Posterior cingulate gyrus (tissue), 11 donors: ENCODE measurements at places on chromosomes 2 and 18.
A peak's percentile ranks its signal among the peaks of the same experiment; 100 is the strongest.

DNA sequence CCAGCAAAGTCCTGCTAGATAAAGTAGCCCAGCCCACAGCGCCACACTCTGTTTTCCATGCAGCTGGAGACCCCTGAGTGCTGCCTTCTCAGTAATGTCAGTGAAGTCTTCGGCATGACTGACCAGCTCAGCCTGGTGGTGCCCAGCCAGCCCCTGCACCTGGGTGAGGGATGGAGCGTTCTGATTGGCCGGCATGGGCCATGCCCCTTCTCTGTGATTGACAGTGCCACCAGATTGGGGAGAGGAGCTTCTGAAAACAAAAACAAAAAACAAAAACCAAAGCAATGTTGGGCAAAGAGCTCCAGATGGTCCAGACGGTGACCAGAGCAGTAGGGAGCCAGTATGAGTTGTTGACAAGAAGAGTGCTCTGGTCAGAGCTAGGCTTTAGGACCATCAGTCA, 122.6 kb downstream of the DYSF start:
- peak; percentile 50 for DNase-seq

DNA sequence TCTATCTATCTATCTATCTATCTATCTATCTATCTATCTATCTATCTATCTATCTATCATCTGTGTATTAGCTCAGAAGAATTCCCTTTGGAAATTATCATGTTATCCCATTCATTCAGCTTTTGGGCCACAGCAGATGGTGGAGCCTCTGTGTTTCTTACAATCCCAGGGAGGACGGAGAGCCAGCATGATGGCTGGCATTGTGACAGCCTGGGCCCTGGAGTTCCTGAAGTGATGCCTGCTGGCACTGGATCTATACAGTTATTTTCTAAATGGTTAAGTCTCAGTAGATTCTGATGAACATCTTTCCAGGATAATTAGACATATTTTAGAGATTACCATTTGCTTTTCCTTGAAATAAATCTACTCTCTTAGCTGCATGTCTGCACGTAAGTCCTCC, 385.4 kb upstream of the NXPH2 start:
- peak; percentile 70 for DNase-seq

- DNase-seq = no peak
Measured at GRCh38 chr18:52667463-52668065, 327.6 kb downstream of the DCC start.

- peak; percentile 52 for DNase-seq
Measured at GRCh38 chr2:226088366-226088674, 688.8 kb downstream of the NYAP2 start.

DNA sequence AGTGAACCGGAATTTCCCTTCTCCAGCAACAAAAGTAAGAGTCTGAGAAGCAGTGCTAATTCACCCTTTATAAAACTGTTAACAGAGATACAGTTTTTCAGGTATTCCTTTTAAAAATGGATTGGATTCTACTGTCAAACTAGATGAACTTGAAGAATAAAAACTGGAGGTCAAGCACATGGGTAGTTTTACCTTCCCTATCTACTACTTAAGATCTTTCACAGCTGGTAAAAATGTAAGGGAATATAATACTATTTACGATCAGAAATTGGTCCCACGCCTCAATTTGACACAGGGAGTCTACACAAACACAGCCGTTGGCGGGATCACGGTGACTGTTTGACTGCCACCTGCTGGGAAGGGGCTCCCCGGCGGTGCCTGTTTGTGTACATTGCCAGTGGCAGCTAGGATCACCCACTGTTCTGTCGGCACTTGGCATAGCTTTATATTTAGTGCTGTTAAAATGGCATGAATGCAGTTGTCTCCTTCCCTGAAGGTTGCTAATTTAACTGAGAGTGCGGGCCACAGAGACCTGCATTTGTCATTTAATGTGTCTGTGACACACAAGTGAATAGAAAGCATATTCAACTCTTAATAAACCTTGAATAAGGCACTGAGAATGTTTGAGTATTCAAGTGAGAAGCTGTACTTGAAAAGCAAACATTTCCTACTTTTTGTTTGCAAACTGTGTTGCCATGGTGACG, 59.5 kb downstream of the ABCG8 start:
- DNase-seq = peak; percentile 25

DNA sequence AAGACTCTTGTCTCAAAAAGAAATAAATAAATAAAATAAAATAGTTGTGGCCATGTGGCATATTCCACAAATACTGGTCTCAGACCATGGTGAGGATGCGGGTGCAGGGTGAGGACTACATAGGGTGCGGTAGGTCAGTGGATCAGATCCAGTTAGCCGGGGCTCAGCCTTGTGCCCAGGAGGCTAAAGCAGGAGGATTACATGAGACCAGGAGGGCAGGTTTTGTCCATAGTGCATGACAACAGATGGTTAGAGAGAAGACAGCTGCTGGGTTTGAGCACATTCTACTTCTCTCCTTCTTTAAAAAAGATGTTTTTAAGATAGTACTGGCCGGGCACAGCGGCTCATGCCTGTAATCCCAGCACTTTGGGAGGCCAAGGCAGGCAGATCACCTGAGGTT, 12.8 kb upstream of the PSD4 start:
- DNase-seq = no peak

- DNase-seq = no peak
Measured at GRCh38 chr2:64760128-64760527, 106.4 kb upstream of the SERTAD2 start.

GRCh38 chr18:500632-501405, at the start of gene COLEC12:
COLEC12 (minus strand) TSS chr18:500701; CDS start chr18:500514, 187 bp downstream.
- DNase-seq = peak; percentile 80

DNA sequence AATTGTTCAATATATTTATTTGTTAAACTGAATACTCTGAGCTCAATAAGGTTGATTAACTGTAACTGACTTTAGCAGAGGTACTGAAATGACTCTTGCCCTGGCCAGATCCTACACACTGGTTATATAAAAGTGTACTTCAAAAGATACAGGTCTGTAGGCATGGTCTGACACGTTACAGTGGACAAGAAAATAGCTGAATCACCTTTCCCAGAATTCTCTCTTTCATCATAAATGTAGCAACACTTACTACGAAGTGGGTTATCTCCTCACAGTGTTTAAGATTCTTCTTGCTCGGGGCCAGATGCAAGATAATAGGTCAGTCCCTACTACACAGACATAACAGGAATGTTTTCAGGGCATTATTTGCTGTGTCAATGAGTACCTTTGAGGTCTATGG, 107.0 kb upstream of the ZC3H15 start:
- DNase-seq = no peak

- DNase-seq = peak; percentile 83
Measured at GRCh38 chr2:217248312-217248935, 388.6 kb upstream of the TNP1 start.

DNA sequence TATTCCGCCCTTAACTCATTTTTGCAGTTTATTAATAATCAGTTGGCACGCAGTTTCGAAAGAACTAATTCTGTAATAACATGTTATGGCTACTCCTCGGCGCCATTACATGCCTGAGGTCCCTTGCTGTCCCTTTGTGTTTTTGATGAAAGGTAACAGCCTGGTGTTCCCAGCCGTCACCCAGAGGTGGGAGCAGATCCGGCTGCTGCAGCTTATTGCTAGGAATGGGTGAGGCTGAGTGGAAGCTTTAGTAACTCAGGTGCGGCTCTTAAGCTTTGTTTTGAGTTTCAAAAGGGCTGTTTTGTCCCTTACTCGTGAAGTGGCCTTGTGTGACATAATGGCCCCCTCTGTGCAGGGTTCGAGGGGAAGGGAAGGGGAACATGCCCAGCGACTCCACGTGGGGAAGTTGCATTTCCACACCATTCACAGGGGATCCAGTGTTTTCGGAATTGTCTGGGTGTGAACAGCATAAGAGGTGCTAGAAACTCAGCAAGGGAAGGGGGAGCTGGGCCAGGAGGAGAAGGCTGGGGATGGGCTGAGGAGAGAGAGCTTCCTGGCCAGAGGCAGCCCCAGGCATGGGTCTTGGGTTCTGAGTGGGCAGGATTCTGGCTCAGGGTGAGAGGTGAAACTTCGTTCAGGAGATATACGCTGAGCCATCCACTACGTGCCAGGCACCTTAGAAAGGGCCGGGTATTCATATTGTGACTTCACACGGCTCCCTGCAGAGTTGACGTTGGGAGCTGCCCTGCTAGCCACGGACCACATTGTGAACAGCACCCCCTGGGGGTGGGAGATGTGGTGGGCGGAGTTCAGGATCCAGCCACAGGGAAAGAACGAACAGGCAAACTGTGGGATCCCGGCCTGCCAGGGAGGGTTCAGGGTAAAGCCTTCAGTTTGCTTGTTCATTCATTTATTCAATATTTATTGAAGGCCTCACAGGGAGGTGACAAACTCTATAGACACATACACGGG, 84.4 kb downstream of the TGOLN2 start:
- peak; percentile 71 for DNase-seq

- no peak for DNase-seq
Measured at GRCh38 chr2:147026664-147027295, 818.0 kb upstream of the ACVR2A start.

- no peak for DNase-seq
Measured at GRCh38 chr18:43917520-43917919, 640.2 kb upstream of the SYT4 start.

DNA sequence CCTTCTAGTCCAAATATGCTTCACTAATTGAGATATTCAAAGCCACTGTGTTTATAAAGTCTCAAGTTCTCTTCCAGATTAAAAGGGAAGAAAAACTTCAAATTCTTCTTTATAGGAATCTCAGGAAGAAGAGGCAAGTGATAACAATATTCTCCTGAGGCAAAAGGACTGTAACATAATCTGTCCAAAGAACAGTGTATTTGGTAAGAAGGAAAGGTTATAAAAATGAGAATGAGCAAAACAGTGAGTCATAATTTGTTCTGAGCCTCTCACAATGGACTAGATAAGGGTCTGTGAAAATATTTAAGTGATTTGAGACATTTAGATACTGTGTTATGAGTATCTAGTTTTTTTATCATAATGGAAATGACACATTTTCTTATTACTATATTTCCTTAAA, 44.3 kb downstream of the SNRPD1 start:
- no peak for DNase-seq

GRCh38 chr2:38218995-38219394, 143.0 kb upstream of the CYP1B1 start:
- DNase-seq = no peak

DNA sequence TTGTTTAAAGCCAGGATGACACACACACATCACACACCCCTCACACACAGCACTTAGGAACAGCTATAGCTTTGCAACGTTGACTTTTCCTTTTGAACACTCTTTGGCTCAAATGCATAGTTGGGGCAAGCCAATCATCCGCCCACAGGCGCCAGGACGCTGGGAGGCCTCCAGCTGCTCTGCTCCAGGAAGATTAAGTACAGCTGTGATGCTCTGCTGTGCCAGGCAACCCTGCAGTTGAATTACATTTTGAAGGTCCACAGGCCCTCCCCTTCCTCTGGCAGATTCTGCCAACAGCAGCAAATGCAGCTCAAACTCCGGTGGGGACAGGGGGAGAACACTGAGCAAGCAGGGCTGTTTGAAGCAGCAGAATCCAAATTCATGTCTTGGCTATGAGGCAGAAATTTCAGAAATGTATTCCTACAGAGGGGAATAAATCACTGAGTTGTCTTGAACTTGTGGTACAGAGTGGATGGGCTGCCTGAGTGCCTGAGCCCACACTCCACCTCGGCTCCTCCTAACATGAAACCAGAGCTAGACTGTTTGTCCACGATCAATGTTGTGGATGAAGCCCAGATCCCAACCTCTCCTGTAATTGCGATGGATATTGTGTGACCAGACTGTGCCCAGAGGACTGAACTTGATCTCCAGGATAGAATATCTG, 86.5 kb upstream of the PPP1CB start:
- DNase-seq = no peak

- no peak for DNase-seq
Measured at GRCh38 chr2:215811003-215811402, 202.3 kb downstream of the MREG start.

DNA sequence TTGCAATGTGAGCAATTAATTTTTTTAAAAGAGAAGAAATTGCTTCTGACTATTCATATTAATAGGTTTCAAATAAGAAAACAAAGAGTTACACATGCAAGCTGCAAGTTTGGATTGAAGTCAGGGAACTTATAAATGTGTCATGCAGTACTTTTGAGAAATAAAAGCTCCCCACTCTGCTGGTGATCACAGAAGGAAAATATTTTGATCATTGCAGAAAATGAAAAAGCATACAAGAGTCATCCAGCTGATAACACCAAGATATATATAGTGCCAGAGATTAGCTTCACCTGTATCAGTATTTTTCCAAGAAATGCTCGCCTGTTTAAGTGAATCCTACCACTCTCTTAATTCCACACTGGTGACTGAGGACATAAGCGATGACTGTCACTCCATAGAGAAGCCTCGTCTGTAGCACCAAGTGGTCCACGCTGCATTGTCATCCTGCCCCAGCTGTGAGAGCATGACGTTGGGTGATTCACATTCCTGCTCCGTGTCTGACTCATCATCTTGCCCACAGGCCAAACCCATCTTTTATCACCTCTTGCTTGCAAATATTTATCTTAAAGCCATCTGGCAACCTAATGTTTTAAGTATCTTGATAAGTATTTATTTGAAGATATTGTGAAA, 178.0 kb downstream of the ASXL3 start:
- DNase-seq = peak; percentile 81

GRCh38 chr2:215722125-215722524, 286.3 kb upstream of the FN1 start:
- DNase-seq = no peak

GRCh38 chr2:113795405-113795920, 39.0 kb upstream of the SLC35F5 start:
- DNase-seq = no peak

DNA sequence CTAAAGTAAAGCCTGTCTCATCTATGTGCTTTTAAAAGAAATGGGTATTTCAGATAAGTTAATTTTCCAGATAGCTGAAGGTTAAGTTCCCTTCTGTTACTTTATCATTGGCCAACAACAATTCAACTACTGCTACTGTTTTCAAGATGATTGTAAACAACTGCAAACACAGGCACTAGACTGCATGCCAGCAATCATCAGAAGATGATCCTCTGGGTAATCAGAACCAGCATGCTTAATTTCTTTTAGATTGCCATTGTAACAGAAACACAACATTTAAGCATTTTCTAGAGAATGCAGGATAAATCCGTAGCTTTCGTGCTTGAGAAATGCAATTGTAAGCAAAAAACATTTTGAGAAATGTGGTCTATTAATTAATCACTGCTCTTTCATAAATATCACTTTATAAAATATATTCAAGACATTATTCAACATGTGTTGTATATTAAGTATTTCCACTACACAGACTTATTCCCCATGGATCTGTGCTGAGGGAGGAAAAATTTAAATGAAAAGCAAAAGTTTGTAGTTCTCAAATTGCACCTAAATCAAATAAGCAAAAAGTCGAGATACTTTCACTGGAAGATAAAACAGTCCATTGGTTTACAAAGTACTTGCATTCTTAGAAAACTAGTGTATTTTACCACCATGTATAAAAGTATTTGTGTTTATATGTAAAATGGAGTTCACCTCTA, 133.7 kb downstream of the ATL2 start:
- DNase-seq = no peak

- DNase-seq = peak; percentile 46
Measured at GRCh38 chr18:61333746-61334490, 688 bp downstream of the CDH20 start.

GRCh38 chr18:22164337-22165048, 4.9 kb upstream of the GATA6 start:
- no peak for DNase-seq
